ENCODE measurements at places on chromosomes 1 and 21.

DNA sequence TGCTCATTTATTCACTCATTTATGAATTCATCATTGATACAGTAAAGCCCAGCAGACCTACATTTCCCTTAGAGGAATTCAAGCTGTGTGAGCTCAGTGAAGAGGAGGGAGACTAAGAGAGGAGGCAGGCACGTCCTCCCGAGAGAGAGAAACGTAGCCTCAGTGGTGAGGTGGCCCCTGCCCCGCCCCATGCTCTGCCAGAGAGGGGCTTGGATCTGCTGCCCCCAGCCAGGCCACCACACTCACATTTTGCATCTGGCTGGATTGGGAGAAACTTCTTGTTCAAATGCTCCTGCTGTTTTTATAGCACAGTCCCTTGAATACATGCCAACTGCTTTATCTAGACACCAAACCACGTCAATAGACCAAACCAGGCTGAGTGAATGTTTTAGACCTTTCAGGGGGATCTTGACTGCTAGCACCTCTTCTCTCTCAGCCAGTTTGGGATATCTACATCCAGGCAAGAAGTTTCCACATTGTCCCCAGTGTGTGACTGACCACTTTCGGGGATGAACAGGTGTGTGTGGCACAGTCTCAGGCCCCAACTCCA, 67.7 kb upstream of the AJAP1 start:
- no peak for ATAC-seq

- ATAC-seq = no peak
Measured at GRCh38 chr1:18608534-18608933, 22.1 kb upstream of the PAX7 start.

DNA sequence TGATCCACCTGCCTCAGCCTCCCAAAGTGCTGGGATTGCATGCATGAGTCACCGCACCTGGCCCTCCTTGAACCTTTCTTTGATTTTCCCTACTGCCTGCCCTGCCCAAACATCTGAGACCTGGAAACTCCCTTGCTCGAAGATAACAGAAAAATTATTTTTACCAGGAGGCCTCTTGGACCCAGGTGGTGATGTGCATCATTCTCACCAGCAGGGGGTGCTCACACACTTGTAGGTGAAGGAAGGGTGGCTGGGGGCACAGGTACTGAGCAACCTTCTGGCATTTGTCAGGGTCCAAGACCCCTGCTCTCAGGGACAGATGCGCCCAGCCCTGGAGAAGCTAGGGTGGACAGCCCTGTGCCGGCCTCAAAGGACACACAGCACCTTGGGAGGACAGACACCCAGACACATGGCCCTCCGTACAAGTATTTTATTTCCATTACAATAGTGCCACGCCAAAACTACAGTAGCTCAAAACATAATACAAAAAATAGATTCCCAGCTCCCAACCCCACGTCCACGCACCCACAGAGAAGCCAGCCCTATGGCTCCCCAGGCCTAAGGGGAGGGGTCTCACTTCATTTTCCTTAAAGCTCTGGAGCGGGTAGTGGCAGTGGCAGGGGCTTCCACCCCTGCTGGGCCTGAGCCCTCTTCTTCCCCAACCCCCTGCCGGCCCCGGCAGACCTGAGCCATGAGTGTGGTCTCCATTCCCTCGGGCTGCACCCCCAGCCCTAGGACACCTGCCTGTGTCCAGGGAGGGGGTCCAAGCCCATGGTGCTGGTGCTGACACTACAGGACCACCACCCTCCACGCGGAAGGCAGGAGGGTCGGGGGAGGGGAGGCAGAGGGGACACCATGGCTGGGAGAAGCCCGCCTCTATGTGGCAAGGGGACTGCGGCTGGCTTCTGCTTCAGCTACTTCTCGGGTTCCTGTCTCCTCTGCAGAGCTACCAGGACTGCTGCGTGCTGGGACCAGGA, 40.4 kb upstream of the EIF4G3 start:
- ATAC-seq = peak; percentile 9

GRCh38 chr1:175287849-175288248, 95.3 kb upstream of the KIAA0040 start:
- ATAC-seq = no peak

DNA sequence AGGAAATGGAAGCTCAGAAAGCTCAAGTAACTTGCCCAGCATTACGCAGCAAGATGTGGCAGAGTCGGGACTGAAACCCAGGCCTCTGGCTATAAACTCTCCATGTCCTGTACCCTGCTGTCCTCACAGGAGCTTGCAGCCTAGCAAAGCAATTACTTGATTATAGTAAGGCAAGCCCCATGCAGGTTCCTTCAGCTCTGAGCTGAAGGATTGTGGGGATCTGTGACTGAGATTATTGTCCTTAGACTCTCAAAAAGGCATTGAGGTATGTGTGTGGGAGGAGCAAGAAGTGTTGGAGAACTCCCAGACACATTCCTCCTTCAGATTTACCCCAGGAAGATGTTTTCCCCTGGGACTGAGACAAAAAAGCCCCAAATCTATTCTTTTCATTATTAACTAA, 124.0 kb upstream of the SPATA6 start:
- no peak for ATAC-seq

DNA sequence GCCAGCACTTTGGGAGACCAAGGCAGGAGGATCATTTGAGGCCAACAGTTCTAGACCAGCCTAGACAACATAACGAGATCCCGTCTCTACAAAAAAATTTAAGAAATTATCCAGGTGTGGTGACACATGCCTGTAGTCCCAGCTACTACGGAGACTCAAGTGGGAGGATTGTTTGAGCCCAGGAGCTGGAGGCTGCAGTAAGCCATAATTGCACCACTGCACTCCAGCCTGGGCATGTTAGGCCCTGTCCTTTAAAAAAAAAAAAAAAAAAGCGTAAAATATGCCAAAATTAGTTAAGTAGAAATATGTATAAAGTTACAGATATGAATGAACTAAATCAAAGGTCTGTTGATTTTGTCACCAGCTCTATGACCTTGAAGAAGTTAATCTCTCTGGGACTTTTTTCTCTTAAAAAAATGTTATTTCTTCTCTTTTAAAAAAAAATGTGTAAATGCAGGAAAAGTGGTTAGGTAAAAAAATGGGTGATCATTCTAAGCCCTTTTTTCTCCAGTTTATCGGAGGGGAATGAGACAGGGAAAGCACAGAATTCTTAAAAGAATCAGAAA, 7.0 kb downstream of the EGLN1 start:
- ATAC-seq = no peak

DNA sequence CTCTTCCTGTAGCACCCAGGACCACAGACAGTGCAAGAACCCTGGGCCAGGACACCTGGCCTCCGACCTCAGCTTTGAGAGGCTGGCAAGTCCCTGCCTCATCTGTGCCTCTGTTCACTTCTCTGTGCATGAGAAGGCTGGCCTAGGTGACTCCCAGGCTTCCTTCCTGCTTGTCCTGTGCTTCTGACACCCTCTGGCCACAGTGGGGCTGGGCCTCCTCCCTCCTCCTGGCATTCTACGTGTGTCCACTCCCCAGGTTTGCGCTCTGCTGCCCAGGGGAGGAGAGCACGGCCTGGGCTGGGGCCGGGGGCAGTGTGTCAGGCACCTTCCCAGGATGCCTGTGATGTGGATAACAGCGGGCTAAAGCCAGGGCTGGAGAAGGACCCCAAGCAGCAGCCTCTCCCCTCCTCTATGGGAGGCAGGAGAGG, 30.3 kb upstream of the PKP1 start:
- no peak for ATAC-seq

GRCh38 chr1:245797592-245798348, 643.0 kb downstream of the KIF26B start:
- ATAC-seq = no peak

- no peak for ATAC-seq
Measured at GRCh38 chr1:8382608-8383505, 64.9 kb downstream of the SLC45A1 start.

DNA sequence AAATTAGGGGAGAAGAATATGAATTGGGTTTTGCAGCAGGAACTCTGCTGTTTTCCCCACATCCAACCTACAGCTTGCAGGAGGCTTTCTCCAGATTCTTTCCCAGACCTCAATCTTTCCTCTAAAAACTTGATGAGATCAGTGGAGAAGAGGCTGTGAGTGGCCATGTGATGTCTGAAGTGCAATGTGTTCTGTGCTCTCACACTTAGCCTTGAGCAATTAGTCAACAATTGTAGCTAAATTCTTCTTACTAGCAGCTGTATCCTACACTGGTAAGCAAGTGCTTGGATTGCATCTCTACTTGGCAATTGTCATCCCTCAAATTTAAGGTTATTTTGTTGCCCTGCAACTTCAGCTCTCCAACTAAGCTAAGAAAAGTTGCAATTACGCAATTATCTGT, 807.3 kb upstream of the RGS18 start:
- no peak for ATAC-seq

DNA sequence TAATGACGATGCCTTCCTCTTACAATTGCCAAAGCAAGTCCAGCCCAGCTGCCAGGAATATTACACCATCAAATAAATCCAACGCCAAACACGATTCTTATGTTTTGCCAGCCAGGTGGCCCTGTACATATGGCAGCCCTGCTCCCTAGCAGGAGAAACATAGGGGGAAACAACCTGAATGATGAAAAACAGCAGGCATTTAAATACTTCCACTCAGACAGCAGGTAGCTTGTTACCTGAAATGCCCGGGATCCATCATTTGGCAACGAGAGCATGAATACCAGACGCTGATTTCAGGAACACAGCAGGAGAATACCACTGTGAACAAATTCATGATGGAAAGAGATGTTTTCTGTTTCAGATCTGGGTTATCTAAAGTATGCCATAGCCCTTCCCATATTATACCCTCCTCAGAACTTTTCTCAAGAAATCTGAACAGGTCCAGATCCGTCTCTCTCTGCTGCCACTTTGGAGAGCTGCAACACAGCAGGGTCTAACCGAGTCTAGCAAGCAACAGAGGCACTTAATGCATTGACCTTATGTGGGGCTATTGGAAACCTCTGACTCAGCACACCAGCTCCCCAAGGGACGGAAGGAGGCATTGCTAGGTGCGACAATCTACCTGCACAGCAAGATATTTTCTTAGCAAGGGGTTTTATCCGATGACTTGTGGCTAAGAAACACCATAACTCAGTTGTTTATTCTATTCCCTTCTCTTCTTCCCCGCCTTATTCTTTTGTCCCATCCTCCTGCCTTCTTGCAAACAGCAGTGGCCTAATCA, 166.3 kb downstream of the BARHL2 start:
- no peak for ATAC-seq

- no peak for ATAC-seq
Measured at GRCh38 chr1:63000508-63000907, 216.6 kb downstream of the ATG4C start.

GRCh38 chr1:209132736-209133467, 450.6 kb upstream of the CAMK1G start:
- ATAC-seq = no peak

DNA sequence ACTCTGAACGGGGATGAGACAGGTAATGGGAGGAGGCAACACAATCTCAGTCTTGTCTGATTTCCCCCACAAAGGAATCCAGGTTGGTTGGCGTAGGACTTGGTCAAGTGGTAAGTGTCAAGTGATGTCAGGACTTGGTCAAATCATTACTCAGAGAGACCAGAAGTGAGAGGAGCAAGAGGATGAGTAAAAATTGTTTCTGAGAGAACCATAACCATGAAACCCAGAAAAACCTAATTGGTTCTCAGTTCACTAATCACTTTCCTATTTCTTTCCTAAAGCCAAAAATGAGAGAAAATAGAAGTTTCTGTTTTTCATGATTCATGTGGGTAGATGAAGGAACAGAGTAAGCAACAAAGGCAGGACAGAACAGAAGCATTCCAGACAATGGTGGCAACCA, 5.0 kb downstream of the PHC2 start:
- no peak for ATAC-seq

- no peak for ATAC-seq
Measured at GRCh38 chr1:22045604-22046228, 6.8 kb upstream of the CDC42 start.

DNA sequence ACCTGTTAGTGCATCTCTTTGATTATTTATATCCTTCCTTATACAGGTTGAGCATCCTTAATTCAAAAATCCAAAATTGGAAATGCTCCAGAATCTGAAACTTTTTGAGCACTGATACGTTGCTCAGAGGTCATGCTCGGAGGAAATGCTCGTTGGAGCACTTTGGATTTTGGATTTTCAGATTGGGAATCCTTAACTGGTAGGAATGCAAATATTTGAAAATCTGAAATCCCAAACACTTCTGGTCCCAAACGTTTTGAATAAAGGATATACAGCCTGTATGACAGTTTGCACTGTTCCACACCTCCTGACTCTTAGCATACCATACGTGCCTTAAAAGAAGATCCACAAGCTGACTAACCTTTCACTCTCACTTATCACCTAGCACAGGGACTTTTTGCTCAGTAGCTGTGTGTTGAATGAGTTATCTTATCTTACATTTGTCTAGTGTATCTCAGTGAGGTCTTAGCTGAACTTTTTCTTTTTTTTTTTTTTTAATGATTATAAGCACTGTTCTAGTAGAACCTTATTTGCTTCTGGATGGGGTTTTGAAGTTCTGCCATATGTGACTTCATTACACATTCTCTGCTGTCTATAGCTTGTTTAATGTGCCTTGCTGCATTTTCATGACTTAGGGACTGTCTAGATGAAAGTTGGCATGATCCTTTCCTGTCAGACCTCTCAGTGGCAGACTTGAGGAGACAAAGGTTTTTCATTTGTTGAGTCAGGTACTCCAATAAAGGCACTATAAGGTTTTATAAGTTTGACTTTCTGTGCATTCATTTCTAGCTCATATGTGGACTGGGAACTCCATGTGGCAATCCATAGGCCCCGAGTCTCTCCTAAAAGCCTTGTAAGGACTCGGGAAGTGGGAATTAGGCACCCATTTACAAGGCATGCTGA, 21.6 kb downstream of the PTGFRN start:
- ATAC-seq = no peak

- ATAC-seq = no peak
Measured at GRCh38 chr1:241221319-241221718, 135.7 kb downstream of the RGS7 start.

- peak; percentile 46 for ATAC-seq
Measured at GRCh38 chr1:64624218-64624713, 120.6 kb upstream of the RAVER2 start.

DNA sequence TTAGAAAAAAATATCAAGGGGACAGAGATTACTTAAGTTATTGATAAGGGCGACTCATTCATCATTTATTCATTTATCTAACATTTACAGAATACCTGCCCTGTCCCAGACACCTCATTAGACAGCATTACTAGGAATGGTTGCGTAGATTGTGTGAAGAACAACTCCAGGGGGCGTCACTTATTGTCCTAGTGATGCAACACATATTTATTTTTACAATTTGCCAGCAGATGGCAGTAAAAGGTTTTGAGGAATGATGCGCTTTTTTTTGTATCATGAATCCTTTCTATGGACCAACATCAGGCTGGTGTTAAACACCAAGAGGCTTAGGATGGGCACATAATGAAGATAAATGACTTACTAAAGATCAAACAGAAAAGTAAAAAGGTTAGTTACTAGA, 5.5 kb downstream of the NCAM2 start:
- ATAC-seq = no peak

DNA sequence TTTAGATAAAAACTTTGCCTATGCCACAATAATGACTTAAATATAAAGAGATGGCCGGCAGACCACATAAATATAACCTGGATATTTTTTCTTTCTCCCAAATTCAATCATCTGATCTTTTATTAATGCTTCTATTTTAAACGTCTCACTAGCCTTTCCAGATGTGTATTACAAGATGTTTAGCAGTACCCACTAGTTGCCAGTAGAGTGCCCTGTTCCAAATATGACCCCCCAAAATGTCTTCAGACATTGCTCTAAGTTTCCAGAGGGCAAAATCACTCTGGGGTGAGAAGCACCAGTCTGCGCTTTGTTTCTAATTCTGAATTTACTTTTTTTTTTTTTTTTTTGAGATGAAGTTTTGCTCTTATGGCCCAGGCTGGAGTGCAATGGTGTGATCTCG, 268.1 kb downstream of the GRIK1 start:
- no peak for ATAC-seq
